ENCODE measurements at places on chromosomes 3 and 15. TPM values are rescaled to one million over a fixed set of nuclear protein-coding genes. Genes with fewer than 3 reads are reported as not detected.

DNA sequence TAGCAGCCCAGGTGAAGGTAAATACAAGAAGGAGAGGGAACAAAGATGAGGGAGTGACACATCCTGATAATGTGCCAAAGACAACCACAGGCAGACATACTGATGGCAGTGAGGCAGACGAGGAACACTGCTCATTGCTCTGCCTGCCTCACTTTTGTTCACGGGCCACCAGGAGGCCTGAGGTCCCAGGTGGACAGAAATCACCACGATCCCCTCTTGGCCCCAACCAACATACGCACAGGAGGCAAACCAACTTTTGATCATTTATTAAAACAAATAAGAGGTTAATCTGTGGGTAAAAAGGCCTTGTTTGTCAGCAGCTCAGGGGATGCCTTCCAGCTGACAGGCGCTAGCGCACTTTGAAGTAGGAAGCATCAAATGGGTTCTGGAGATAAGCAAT, 4.2 kb downstream of the ALG1L2 start:
- no peak for DNase-seq
- H3K4me3 ChIP-seq, result no peak overlapping the region
- H3K36me3 ChIP-seq, result no peaks in the 10 kb centered on the region
- H3K4me1 ChIP-seq, result no peaks in the 10 kb centered on the region

The AGBL1 gene
- total RNA-seq, result 12.0 TPM

The NPTN gene
- total RNA-seq, result 138 TPM

DNA sequence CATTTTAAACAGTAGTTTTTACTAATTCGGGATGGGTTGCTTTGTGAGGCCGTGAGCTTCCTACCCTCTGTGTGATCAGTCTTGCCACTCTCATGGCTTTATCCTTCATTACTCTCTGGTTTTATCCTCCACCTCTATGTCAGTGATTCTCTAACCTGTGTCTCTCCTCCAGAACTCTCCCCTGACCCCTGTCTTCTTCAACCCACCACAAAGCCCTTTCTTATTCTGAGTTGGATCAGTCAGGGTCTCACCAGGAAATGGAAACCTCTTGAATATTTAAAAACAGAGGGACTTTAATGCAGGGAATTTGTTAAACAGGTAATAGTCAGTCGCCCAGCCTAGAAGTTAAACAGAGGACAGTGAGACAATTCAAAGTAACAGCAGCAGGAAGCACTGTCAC, 64.2 kb upstream of the ADPGK start:
- peaks cover 14% of the 10 kb centered on the region for H3K27me3 ChIP-seq
- H3K27ac ChIP-seq, result no peak overlapping the region
- DNase-seq, result no peak
- no peaks in the 10 kb centered on the region for H3K4me1 ChIP-seq

GRCh38 chr3:119901148-119901547, 119.2 kb downstream of the NR1I2 start:
- DNase-seq, result no peak
- H3K4me3 ChIP-seq, result no peak overlapping the region
- no peak overlapping the region for H3K27ac ChIP-seq
- no peaks in the 10 kb centered on the region for H3K4me1 ChIP-seq

DNA sequence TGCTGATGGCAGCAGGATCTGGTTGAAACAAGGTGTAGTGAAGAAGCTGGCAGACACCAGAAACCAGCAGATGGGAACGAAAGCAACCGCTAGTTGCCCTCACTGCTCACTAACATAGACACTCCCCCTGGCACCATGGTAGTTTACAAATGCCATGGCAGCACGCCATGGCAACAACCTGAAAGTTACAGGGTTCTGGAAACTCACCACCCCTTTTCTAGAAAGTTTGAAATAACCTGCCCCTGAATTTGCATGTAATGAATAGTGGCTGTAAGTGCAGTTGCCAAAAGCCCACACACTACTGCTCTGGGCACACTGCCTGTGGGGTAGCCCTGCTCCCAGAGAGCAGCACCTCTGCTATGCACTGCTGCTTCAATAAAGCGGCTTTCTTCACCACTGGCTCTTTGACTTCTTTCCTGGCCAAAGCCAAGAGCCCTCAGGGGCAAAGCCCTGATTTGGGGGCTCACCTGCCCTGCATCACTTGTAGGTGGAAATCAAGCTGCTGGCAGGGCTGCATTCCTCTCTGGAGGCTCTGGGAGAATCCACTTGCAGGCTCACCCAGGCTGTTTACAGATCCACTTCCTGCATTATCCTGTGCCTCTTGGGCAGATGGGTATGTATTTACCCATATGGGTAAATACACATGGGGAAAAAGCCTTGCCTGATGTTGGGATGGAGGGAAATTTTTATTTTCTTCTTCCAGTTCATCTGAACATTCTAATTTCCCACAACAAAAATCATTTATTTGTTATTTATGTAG, 2.0 kb upstream of the GP9 start:
- H3K4me1 ChIP-seq, result peaks cover 16% of the 10 kb centered on the region
- no peak overlapping the region for H3K4me3 ChIP-seq
- H3K27me3 ChIP-seq, result no peaks in the 10 kb centered on the region
- H3K27ac ChIP-seq, result no peak overlapping the region
- peak; percentile 36 for DNase-seq

The CCRL2 gene
- total RNA-seq, result 23.5 TPM

The DOCK3 gene
- 1.5 TPM for total RNA-seq

DNA sequence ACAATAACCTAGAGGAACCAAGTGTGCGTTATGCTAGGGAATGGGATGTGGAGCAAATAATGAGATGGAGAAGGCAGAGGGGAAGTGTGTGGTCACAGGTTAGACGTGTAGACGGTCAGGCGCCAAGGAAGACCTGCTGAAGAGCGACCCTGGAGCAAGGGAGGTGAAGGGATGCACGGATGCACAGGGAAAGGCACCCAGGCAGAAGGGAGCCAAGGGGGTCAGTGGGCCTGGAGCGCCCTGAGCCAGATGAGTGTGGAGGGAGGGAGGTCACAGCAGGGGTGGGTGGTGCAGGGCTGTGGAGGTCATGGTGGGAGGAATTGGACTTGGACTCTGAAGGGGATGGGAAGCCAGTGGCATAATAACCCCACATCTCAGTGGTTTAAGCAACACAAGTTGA, 70.2 kb downstream of the SLC6A1 start:
- H3K4me1 ChIP-seq, result peaks cover 7% of the 10 kb centered on the region
- DNase-seq, result no peak
- no peak overlapping the region for H3K27ac ChIP-seq

DNA sequence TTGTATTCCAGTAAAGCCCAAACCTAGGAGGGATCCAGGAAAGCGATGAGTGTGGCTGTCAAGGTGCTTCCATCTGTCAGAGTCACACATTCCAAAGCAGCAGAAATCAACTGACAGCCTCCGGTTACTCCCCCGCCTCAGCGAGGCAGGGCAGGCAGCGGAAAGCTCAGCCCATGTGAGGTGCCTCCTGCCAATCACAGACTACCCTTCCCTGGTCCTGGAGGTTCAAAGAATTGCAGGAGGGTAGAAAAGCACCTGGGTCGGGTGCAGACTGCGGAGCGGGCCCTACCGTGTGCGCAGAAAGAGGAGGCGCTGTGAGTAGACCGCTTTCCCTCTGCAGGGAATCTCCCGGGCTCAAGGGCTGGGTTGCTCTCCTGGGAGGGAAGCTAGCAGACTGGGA, at the start of gene UPK1B:
Gene UPK1B, plus strand, starts transcription at position 274 of the 400 bp plus-strand sequence. CDS start 13,144 bp downstream, outside the sequence.
- no peak within 1 kb of the TSS for H3K27ac ChIP-seq
- H3K4me1 ChIP-seq, result no peaks in the 10 kb centered on the region

All from lower lobe of right lung (tissue), 2 donors.